ENCODE measurements at places on chromosomes 11 and 22.
A peak's percentile ranks its signal among the peaks of the same experiment; 100 is the strongest.

- no peak for DNase-seq
Measured at GRCh38 chr22:20034143-20034542, 13.2 kb downstream of the TANGO2 start.

- DNase-seq: peak; percentile 31
Measured at GRCh38 chr11:86182976-86183584, 61.5 kb upstream of the EED start.

- no peak for DNase-seq
Measured at GRCh38 chr11:85886089-85887056, 31.2 kb downstream of the CCDC83 start.

DNA sequence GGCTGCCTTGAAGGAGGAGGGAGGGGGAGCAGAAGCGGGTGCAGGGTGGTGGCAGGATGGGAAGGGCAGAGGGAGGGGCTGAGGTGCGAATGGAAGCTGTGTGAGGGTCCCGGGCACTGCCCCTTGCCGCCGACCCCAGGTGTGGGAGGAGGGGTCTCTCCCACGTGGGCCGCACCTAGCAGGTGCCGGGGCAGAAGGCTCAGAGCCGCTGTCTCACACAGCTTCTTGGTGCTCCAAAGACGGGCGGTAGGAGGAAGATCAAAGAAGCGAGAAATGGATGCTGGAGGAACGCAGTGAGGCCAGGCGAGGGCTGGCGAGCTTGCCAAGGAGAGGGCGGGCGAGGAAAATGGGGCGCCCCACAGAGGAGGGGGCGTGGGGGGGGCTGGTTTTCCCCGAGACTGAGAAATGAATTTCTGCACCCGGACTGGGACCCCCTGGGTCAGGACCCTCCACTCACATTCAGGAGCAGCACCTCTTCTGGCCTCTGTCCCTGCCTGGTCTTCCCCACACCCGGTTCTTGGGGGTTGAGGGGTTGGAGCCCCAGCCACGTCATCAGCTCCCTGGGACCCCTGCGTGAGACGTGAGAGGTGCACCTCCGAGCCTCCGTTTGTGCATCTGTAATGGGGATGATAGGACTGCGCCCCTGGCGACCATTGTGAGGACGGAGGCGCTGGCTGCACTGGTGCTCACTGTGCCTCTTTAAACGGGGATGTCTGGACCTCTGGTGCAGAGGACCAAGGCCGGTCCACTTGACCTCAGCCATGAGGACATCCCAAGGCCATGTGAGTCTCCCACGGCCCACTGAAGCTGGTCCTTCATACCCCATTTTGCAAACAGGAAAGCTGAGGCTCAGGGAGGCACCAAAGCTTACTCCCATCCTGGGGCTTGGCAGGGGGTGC lies 16.8 kb downstream of the LSP1 start:
- DNase-seq: peak; percentile 34

DNA sequence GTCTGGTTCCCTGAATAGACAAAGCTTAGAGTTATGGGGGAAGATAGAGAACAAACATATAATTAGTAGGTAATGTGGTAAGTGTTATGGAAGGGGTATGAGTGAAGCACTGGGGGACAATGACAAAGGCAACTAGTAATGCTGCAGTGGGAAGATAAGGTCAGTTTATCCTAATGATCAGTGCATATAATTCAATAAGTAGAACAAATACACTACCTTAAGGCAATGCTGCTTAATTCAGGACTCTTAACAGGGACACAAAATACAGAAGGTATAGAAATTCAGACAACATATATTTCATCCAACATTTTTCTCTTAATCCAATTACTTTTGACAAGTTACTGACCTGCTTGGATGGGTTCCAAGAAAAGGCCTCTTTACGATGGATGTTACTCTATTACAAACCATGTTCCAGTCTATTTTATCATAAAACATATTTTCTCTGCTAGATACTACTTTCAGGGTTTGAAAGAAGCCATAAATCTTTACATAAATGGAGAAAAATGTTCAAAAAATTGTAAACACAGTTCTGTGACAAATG lies 1186.2 kb downstream of the LRRC4C start:
- DNase-seq: no peak

Data from RPMI7951 (cell line).